Heart left ventricle (tissue), 16 donors: ENCODE measurements at places on chromosomes 12 and 14. TPM values are rescaled to one million over a fixed set of nuclear protein-coding genes. Genes with fewer than 3 reads are reported as not detected.
A peak's percentile ranks its signal among the peaks of the same experiment; 100 is the strongest.

DNA sequence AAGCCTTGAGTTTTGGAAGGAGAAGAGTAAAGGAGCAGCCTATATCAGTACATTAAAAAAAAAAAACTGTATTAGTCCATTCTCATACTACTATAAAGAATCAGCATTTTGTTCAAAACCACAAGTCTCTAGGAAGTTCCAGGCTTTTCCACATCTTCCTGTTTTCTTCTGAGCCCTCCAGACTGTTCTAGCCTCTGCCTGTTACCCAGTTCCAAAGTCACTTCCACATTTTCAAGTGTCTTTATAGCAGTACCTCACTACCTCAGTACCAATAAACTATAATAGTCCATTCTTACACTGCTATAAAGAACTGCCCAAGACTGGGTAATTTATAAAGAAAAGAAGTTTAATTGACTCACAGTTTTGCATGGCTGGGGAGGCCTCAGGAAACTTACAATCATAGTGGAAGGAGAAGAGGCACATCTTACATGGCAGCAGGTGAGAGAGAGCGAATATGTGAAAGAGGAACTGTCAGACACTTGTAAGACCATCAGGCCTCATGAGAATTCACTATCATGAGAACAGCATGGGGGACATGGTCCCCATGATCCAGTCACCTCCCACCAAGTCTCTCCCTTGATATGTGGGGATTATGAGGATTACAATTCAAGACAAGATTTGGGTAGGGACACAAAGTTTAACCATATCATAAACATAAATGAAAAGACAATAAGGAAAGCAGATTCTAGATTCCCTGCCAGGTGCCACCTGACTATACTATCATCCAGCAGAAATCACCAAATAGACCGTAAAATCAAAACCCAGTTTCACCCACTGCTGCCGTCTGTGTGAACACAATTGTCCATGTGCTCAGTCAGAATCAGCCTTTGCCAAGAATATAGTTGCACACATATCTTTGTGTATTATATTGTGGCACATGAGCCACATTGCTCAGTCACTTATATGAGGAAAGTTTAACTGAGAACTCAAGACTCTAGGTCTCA lies 27.8 kb downstream of the TOGARAM1 start:
- no peak for DNase-seq

DNA sequence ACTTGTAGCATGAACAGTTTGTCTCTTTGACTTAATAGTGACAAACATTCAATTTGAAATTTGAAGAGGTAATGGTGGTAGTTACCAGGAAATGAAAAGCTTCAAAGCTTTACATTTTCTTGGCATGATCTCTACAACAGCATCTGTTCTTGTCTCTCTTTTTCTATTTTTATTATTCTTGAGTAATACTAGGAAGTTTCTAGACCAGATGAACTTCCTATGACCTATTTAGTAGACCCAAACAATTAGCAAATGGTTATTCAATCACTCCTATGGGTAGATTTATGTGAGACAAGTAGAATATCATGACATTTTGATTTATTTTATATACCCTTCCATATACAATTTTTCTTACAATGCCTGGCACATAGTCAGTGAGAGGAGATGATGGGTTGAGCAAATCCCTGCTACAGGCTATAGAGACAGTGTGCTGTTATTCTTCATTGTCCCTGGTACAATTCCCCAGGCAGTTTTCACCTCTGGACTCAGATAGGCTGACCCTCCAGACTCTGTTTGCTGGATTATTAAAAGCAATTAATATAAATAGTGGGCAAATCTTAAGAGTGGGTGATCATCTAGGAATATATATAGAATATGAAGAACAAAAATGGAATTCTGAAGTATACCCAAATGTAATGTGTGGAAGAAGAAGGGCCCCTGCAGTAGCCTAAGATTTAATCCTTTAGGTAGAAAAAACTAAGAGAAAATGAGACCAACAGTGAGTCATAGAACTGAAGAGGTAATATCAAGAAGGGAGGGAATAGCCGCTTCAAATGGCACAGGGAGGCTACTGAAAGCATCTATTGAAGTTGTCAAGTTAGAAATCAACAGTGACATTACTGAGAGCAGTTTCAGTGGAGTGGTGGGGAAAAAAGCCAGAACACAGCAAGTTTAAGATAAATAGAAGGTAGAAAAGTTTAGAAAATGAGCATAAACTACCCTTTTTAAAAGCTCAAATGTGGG lies 512.0 kb downstream of the FOXG1 start:
- no peak for DNase-seq

The PTPN6 gene
- total RNA-seq = 5.9 TPM

The HOXC9 gene
- total RNA-seq = not detected

The MYH6 gene
- 287 TPM for total RNA-seq

The PLEKHG7 gene
- total RNA-seq = not detected

DNA sequence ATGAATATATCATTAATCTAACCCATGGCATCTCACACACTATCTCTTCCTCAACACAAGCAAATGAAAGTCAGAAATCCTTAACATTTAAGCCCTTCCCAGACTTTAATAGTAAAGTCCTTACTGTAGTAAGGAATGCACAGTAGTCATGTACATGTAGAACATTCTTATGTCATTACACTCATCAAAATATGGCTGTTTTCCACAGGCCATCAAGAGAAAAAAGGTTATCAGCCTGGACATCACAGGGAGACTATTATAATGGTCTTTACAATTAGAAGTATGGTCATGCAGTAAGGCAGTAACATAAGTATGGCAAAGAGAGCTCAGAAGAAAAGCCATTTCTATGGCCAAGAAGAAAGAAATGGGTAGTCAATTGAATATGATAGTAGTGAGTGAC lies 121.2 kb downstream of the SLC6A15 start:
- DNase-seq = no peak

- DNase-seq = no peak
Measured at GRCh38 chr14:94388384-94389103, at the start of gene SERPINA1. Gene SERPINA1, minus strand, starts transcription at chr14:94388602. Its CDS starts 5,365 bp downstream, at chr14:94383237.

GRCh38 chr14:77761205-77761931 lies 412 bp upstream of the SNW1 start:
- peak; percentile 62 for DNase-seq

DNA sequence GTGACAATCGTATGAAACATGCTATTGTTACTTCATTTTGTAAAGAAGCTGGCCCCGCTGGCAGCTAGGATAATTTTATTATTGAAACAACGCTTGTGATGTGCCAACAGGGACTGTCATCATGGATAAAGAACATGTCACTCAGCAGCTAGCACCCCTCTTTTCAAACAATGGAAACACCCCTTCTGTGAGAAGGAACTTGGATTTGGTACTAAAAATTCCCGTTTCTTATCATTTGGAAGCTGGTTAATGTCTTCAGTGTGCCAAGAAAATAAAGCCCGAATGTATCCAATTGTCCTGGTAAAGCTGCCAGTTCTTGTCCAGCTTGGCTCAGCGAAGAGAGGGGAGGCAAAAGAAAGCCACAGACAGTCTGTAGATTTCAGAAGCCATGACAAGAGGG lies 186.6 kb downstream of the PHLDA1 start:
- DNase-seq = no peak
